ENCODE measurements at places on chromosomes 7 and 10. TPM values are rescaled to one million over a fixed set of nuclear protein-coding genes. Genes with fewer than 3 reads are reported as not detected.
A peak's percentile ranks its signal among the peaks of the same experiment; 100 is the strongest.

The SEMA3C gene
- 708 TPM for total RNA-seq

The CPVL gene
- not detected for total RNA-seq

The LRGUK gene
- 0.21 TPM for total RNA-seq

The RALA gene
- total RNA-seq = 74.8 TPM

The TDRD1 gene
- 0.17 TPM for total RNA-seq

The ADAM8 gene
- 0.33 TPM for total RNA-seq

The ZNF804B gene
- not detected for total RNA-seq

The DMBT1 gene
- total RNA-seq = 0.33 TPM

DNA sequence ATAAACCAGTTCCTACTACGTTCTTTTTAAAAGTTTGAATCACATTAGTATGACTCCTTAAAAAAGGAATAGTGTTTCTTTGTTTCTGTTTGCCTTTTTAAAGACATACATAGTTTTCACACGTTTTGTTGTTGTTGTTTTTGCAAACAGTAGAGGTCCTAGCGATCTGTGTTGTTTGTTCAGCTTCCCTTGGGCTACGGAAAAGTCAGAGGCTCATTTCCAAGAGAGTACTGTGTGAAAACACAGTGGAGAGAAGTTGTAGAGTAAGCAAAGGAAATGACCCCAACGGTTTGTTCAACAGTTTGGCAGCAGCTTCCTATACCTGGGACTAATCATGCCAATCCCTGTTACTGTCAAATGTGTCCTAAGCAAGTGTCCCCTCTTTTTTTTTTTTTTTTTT, 87.1 kb upstream of the STEAP1 start:
- no peak for DNase-seq

- no peak for DNase-seq
Observed at GRCh38 chr10:9921544-9921943, 1096.1 kb upstream of the CELF2 start.

DNA sequence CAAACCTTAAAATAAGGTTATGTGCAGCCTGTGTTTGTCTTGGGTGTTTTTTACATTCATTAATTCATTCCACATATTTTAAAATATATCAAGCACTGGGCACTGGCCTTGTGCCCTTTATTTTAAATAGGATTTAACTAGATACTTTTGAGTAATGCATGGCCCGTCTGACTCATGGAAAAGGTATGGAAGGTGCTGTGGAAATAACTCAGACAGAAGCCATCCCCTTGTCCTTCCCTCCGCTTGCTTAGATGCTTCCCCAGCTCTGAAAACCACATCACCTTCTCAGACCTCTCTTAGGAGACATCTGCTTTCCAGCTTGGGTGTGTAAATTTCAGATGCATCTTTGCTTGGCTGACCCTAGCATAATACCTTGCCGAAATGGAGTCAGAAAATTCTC, 30.5 kb downstream of the SLC18A2 start:
- DNase-seq = peak; percentile 68

DNA sequence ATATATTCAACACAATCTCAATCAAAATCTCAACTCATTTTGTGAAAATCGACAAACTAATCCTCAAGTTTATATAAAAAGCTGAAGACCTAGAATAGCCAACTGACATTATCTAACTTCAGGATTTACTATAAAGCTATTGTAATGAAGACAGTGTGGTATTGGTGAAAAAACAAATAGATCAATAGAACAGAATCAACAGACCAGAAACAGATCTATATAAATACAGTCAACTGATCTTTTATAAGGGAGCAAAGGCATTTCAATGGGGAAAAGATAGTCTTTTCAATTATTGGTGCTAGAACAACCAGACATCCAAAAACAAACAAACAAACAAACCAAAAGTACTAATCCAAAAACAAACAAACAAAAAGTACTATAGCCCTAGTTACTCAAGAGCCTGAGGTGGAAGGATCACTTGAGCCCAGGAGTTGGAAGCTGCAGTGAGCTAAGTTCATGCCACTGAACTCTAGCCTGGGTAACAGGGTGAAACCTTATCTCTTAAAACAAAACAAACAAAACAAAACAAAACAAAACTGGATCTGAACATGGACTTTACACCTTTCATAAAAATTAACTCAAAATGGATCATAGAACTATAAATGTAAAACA, 26.6 kb upstream of the AKR1D1 start:
- no peak for DNase-seq

- no peak for DNase-seq
Observed at GRCh38 chr10:114766470-114766869, 55.1 kb upstream of the FHIP2A start.

GRCh38 chr10:17066000-17066399, 63.6 kb downstream of the CUBN start:
- no peak for DNase-seq

GRCh38 chr10:53579773-53580172, 807.2 kb upstream of the MBL2 start:
- DNase-seq = no peak

- DNase-seq = no peak
Observed at GRCh38 chr10:133008196-133008595, 65.8 kb upstream of the CFAP46 start.

GRCh38 chr7:107998660-107999480, 4.1 kb downstream of the LAMB1 start:
- DNase-seq = peak; percentile 47

GRCh38 chr10:103013416-103013815, 95.3 kb downstream of the CNNM2 start:
- DNase-seq = no peak

DNA sequence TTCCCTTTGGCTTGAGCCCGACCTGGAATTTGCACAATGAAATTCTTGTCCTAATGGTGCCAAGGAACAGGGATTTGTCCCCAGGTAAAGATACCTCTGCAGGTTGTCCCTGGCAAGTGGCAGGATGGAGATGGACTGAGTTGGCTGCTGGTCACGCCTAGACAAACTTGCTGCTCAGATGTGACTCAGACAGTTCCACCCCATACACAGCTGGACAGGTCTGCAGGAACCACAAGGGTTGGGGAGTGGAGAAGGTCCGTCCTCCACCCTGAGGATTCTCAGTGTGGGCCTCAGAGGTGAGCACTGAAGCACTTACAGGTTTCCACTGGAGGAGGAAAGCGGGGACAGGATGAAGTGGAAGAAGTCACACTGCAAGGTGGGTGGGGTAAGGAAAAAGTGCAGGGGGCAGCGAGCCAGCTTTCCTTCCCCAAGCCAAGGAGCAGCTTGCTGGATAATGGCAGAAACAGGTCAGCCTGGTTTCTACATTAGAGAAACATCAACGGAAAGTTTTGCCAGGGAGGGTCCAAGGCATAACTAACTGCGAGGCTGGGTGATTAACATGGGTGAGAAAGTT, 20.5 kb downstream of the ITPRIP start:
- peak; percentile 73 for DNase-seq

GRCh38 chr7:138755331-138755747, 42.5 kb upstream of the TMEM213 start:
- peak; percentile 74 for DNase-seq

All from mammary epithelial cell (primary cell).